Stimulated activated CD8-positive, alpha-beta memory T cell treated with anti-CD3 and anti-CD28 coated beads, Interleukin-2, amount 100 ng/mL, for 1 hour (primary cell): ENCODE measurements at places on chromosomes 16 and 17.

DNA sequence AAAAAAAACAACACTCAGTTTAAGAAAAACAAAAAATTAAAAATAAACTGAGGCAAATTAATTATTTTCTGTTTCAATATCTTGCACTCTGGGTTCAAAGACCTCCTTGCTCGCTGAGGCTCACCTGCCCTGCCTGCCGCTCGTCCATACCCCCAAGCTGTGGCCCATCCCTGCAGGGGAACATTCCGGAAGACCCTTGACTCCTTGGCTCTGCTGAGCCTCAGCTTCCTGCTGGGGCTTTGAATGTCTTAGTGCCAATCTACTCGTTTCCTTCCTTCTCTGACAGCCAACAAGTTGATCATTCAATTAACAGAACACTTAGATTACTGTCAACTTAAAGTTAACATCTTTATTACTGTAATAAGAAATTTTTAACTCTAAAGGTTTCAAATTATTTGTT lies 24.3 kb downstream of the G6PC1 start:
- DNase-seq: no peak

GRCh38 chr17:75845933-75846691 lies 1.9 kb upstream of the UNC13D start:
- DNase-seq: no peak

- no peak for DNase-seq
Measured at GRCh38 chr16:518858-519257, 8.7 kb upstream of the CAPN15 start.

GRCh38 chr16:4110680-4111079 lies 5.6 kb downstream of the ADCY9 start:
- DNase-seq: no peak

DNA sequence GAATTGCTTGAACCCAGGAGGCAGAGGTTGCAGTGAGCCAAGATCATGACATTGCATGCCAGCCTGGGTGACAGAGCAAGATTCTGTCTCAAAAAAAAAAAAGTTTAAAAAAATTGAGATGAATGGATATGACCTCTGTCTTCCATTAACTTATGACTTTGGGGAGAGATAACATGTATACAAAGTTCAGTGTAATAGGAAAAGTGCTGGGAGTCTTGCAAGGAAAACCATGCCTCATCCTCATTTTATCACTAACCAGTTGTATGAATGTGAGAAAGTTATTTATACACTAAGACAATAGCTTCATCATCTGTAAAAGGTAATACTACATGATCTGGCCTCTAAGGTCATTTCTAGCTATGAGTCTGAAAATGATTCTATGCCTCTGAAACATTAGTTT lies 10.2 kb upstream of the WSB1 start:
- DNase-seq: no peak

- no peak for DNase-seq
Measured at GRCh38 chr17:56142325-56142724, 10.9 kb upstream of the ANKFN1 start.

DNA sequence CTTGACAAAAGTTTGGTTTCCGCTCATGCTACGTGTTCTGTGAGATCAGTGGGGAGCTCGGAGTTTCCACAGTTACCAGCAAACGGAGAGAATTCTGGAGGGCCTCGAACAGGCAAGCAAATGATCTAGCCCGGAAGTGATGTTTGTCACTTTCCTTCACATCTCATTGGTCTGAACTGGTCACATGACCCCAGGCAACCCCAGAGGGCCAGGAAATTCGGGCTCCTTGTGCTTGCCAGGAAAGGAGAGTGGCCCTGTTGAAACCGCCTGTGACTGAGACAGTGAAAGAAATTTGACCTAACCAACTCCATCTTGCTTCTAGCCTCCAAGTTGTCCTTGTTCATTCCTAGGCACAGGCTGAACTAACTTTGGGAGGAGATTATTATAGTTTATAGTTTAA lies 23.0 kb downstream of the SPPL2C start:
- DNase-seq: no peak

DNA sequence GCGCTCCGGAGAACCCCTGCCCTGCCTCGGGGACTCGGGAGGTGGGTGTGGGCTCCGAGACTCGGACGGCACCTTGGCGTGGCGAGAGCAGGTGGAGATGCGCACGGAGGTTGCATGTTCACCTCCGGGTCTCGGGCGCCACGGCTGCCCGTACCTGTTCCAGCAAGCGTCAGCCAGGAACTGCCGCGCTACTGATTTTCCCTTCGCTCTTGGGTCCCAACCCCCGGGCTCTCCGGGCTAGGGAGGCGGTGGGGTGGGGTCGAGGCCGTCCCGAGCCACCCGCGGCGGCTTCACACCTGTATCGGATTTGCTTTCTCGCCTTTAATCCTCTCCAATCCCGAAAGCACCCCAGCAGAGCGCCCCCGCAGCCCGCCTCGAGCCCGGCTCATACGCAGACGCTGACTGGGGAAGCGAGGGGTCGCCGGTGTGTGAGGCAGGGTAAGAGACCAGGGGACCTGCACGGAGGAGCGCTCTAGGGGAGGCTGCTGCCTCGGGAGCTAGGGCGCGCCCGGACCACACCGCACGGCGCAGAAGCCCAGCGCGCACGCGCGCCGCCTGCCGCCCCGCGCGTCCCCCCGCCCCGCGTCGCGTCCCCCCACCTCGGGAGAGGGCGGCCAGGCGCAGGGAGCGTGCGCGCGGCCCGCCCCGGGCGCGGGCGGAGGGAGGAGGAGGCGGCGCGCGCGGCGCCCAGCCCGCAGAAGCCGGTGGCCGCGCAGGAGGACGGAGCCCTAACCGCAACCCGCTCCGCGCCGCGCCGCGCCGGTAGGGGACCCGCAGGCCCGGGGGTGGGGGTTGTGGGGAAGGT lies at the start of gene DUSP14:
DUSP14 (plus strand) TSS at position 695 of the 805 bp plus-strand sequence. CDS start 22,382 bp downstream, outside the sequence.
- DNase-seq: peak; percentile 62

- DNase-seq: no peak
Measured at GRCh38 chr16:87248714-87249113, 68.5 kb downstream of the C16orf95 start.
